ENCODE measurements at places on chromosomes 13 and 19.

DNA sequence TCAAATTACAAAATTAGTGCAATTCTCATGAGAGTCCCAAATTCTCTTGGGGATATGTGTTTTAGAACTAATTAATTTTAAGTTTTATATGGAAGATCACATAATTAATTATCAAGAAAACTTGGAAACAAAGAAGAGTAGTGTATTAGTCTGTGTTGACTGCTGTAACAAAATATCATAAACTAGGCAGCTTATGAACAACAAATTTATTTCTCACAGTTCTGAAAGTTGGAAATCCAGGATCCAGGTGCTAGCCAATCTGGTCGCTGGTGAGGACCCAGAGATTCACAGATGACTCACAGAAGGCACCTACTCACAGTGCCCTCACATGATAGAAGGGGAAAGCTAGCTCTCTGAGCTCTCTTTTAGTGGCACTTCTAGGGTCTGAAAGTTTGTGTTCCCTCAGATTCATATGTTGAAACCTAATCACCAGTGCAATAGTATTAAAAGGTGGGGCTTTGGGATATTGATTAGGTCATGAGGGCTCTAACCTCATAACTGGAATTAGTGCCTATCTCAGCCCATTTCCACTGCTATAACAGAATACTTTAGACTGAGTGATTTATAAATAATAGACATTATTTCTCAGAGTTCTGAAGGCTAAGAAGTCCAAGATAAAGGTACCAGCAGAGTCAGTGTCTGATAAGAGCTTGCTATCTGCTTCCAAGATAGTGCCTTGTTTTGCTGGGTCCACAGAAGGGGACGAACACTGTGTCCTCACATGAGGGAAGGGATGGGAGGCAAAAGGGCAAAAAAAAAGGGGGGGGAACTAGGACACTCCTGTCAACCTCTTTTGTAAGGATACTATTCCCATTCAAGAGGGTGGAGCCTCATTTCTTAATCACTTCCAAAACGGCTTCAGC, 1.5 kb upstream of the ARGLU1 start:
- peak; percentile 17 for DNase-seq

- DNase-seq = no peak
Observed at GRCh38 chr13:95201814-95202651, 99.2 kb downstream of the ABCC4 start.

- DNase-seq = no peak
Observed at GRCh38 chr13:59801107-59801880, 362.4 kb downstream of the DIAPH3 start.

- no peak for DNase-seq
Observed at GRCh38 chr19:11165486-11166030, 10.0 kb upstream of the SPC24 start.

- no peak for DNase-seq
Observed at GRCh38 chr19:15371786-15372380, 7.7 kb downstream of the AKAP8 start.

DNA sequence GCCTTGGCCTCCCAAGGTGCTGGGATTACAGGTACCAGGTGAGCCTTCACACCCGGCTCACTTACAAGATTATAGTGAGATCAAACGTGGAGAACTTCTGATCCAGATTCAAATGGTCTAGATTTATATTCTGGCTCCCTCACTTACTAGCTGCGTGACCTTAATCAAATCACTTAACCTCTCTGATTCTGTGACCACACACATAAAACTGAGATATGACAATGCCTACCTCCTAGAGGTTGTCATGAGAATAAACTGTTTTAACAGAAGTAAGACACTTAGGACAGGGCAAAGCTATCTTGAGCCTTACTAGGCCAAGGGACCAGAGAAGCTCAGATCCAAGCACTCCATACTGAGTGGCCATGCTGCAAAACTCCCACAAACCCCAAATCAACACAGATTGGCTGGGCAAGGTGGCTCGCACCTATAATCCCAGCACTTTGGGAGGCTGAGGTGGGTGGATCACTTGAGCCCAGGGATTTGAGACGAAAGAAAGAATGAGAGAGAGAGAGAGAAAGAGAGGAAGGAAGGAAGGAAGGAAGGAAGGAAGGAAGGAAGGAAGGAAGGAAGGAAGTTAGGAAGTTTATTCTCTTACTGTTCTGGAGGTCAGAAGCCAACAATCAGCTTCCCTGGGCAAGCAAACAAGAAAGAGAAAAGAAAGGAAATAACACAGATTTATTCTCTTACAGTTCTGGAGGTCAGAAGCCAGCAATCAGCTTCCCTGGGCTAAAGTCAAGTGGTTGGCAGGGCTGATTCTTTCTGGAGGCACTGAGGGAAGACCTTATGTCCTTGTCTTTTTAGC, 46.1 kb upstream of the MAP3K10 start:
- no peak for DNase-seq

DNA sequence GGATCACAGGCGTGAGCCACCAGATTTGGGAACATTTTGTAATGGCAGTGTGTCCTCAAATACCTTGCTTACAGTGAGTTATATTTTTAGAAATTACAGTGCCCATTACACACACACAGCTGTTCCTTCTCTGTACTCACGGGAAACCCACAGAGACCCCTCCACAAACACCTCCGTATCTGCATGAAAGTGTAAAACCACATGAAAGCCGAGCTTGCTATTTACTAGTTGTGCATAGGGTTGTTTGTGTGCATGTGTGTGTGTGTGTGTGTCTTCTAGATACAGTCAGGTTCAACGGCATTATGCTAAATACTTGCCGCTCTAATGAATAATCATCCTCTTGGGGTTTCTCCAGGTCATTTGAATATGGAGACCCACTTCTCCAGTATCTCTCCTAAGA, 22.3 kb upstream of the LILRA2 start:
- DNase-seq = no peak

- no peak for DNase-seq
Observed at GRCh38 chr13:102648046-102648445, 46.8 kb downstream of the METTL21C start.

- no peak for DNase-seq
Observed at GRCh38 chr19:9453953-9454352, 18.6 kb upstream of the ZNF266 start.

DNA sequence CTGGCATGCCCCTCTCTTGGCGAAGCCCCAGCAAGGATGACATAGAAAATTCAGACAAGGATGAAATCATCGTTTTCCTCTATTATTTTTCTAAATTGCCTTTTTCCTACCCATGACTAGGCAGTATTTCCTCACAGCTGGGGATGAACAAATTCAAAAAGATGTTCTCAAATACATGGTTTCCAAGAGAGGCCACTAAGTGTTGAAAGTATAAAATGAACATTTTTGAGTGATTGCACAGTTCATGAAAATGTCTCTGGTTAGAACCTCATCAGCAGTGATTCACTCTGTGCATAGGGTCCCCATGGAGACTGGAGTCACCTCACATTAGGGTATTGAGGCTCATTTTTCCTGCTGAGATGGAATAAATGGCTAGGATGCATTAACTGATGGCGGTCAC, 373.7 kb downstream of the DNAJC15 start:
- no peak for DNase-seq

DNA sequence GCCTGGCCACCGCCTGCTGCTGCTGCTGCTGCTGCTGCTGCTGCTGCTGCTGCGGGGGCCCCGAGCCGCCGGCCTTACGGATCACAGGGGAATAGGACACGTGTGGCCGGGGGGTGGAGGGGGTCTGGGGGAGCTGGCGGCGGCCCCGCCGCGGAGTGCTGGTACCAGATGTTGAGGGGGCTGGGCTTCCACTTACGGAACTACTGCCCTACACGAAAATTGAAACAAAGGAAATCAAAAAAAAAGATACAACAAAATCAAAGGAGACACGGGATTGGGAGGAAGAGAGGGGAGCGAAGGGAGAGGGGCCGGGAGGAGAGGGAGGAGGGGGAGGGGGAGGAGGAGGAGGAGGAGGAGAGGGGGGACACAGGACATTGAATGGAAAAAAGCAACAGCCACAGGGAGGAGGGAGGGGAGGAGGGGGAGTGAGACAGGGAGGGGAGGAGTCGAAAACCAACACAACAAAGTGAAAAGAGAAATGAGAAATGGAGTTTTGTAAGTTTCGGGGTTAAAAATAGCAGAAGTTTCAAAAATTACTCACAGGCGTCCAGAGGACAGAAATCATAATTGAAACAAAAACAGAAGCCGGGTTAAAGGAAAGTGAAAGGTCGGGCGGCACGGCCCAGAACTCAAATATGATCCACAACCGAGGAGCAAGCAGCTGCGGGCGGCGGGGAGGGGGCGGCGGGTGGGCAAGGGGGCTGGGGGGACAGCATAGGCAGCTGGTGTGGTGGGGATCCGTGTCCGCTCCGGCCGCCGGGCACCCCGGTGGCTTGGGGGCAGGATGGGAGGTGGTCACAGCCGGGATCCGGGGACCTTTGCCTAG, 57.8 kb downstream of the IER2 start:
- DNase-seq = no peak

DNA sequence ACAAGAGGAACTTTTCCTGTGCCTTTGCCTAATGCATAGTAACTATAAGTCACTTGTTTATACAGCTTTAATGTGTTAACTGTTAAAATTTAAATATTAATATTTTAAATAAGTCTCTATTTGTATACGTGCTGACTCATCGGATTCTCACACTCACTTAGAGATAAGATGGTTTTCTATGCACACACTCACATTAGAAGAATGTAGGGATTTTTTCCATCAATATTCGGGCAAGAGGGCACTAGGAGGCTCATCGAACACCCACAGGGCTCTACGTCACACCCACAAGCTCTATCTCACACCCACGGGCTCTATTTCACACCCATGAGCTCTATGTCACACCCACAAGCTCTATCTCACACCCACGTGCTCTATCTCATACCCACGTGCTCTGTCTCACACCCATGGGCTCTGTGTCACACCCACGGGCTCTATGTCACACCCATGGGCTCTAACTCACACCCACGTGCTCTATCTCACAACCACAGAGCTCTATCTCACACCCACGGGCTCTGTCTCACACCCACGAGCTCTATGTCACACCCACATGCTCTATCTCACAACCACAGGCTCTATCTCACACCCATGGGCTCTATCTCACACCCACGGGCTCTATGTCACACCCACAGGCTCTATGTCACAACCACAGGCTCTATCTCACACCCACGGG, 73.4 kb downstream of the COL4A2 start:
- no peak for DNase-seq

DNA sequence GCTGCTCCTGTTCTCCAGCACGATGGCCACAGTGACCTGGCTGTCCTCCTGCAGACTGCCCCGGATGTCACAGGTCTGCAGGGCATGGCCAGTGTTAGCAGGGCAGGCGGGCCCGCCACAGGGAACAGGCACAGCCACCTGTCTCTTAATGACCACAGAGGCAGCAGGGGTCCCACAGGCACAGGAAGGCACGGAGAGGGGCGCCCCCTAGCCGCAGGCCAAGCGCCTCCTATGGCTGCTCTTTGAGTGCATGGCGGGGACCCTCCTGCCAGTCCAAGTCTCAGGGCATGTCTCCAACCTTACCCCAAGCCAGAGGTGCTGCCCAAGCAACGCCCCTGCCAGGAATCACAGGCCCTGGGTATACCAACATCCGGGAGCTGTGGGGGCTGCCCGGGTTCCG, 14.1 kb downstream of the IZUMO4 start:
- DNase-seq = no peak

- DNase-seq = no peak
Observed at GRCh38 chr13:51237887-51238286, 15.7 kb downstream of the FAM124A start.

DNA sequence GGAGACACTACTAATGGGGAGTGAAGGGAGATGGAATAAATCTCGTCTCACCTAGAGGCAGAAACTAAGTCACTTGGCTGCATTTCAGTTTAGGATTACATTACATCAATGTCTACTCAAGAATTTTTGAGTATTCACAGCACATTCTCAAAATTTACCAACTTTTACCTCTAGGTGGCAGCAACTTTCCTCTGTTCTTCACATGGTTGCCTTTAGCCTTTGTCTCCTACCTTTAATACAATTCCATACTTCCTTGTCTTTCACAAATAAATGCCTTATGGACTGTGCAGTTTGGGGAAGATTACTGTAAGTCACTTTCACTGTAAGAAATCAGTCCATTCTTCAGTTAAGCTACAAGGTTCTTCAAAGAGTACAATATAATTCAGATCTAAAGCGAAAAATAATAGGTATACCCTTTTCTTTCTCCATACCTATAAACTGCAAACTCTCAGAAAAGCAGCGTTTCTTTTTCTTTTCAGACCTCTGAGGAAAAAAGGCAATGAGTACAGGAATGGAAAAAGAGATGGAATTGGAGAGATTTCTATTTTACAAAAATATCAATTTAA, 379.4 kb downstream of the KLF12 start:
- DNase-seq = peak; percentile 60

DNA sequence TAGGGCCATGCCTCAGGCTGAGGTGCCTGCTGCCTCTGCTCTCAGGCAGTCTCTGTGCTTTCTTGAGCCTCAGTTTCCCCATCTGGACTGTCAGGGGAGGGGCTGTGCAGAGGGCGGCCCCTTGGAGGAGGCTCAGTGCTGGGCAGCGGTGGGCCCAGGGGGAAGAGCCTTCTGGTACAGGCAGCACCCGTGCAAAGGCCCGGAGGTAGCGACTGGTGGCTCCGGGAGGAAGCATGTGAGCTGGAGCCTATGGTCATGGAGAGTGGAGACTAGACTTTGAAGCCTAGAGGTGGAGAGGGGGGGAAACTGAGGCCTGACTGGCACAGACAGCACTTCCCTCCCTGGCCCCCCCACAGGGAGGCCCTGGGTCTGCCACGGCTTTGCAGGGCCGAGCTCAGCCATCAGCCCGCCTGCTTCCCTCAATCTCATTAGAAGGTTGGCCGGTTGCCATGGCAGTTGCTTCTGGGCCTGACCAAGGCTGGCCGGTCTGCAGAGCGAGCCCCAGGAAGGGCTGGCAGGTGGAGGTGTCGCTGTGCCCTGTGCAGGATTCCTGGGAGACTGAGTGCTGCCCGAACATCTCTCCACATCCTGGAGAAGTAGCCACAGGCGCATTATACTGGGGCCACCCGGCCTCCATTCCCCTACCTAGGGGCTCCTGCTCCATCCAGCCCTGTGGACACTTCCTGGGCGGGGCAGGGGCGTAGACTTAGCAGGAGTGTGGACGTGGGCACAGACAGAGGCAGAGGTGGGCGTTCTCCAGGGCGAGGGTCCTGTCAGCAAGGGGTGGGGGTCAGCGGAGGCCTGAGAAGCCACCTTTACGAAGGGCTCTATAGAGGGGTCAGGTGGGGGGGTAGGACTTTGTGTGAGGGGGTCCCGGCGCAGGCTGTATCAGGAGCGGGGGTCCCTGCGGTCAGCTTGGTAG, 53.2 kb downstream of the CRTC1 start:
- DNase-seq = no peak

- DNase-seq = no peak
Observed at GRCh38 chr19:56858026-56858425, 17.5 kb upstream of the PEG3 start.
